ENCODE measurements at places on chromosomes 2 and 18.

GRCh38 chr2:122145856-122146255 is 390.4 kb downstream of the TSN start:
- DNase-seq = no peak

DNA sequence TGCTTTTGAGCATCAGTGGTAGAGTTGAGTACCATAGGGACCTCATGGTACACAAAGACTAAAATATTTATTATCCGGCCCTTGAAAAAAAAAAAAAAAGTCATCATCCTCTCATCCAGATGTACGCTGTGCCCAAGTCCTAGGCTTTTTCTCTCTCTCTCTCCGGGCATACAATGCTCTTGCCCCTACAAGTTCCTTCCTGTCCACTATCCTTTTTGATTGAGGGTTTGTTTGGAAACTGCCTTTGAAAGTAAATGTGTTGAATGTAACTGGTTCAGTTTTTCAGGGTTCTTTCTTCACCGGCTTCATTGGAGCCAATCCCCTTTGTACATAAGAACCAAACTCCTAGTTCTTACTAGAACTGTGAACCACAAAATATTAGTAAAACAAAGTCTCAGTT is 130.3 kb downstream of the MGAT5 start:
- DNase-seq = no peak

DNA sequence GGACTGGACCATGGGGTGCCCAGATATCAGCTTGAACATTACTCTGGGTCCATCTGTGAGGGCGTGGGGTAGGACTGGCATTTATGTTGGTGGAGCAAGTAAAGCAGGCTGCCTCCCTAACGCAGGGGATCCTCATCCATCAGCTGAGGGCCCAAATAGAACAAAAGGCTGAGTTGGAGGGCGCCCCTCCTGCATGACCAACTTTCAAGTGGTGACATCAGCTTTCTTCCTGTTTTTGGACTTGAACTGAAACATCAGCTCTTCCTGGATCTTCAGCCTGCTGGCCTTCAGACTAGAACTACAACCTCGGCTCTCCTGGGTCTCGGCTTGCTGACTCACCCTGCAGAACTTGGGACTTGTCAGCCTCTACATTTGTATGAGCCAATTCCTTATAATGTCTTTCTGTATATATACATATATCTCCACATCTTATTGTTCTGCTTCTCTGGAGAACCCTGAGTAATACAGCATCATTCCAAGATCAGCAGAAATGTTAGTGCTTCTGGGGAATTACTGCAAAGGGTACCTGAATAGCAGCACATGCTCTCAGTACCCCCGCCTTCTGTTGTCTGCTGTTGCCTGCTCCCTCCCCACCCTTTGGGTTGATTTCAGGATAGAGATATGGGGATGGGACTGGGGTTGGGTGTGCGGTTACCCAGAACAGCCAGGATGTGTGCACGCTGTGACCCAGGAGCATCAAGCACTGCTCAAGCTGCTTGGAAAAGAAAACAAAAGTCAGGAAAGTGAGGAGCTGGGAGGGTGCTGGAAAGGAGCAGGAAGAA is 20.0 kb downstream of the TMEM127 start:
- no peak for DNase-seq

DNA sequence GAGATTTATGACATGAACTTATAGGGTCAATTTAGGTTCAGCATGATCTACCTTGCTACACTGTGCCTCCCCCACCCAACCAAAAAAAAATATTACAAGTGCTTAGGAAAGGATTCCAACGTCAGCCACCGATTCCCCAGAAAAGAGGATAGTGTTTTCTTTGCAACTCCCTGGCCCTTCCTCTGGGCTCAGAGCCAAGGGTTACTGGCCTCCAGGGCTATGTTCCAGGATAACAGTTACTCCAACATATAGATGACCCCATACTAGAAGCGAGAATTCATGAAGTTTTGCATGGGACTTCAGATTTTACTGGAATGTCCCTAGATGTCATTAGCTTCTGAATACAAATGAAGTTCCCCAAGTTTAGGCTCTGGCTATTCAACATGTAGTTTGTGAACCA is 172.1 kb downstream of the UPP2 start:
- DNase-seq = no peak

- no peak for DNase-seq
Measured at GRCh38 chr2:194867328-194867727, 789.7 kb upstream of the SLC39A10 start.

DNA sequence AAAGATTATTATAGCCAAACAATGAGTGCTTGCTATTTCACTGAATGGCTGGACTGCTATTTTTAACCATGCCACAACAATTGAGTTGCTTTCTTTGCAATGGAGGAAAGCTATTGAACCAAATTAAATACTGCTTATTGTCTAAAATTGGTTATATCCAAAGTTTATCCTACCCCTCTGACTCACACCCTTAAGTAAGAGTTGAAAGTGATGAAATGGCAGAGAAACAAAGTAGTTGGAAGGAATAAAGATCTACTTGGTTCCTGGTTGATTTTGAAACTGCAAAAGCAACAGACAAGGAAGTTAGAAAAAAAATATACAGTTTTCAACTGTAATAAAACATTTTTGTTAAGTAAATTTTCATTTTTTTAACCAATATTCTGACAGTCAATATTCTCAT is 47.5 kb downstream of the EML4 start:
- DNase-seq = no peak

GRCh38 chr2:30373881-30374302 is 73.2 kb upstream of the LCLAT1 start:
- DNase-seq = no peak

GRCh38 chr2:69837533-69837932 is 8.1 kb downstream of the GMCL1 start:
- no peak for DNase-seq

DNA sequence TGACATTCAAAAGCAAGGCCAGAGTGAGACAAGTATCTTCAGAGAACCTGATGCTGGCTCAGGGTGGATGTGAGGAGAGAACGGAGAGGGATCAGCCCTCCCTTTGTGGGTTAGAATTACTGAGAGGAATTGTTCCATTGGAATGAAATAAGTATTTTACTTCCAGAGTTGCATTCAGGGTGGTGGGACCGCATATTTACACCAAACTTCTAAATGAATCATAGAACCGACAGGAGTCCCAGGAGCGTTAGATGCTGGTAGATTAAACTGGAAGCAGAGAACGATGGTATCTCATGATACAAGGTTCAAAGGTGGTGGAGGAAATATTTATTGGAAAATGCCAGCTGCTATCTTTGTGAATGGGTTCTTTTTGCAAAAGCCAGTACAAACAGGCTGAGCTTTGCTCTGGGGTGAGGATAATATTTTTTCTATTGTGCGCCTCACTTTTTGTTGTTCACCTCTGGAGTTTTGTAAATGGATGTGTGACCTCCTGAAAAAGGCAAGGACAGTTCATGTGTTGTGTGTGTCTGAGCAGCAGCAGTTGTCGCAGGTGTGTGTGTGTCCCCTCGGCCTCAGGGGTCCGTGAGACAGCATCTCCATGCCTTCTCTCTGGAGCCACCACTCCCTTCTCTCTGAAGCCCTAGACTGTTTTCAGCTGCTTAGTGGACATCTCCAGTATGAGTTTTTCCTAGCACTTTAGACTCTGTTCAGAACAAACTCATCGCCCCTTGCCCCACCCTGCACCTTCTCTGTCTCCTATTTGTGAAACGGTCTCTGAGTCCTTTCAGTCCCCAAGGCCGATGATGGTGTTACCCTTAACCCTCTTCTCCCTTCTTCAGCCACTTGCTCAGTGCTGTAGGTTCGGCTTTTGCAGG is 17.8 kb downstream of the MTCL1 start:
- DNase-seq = no peak

GRCh38 chr2:215022418-215022817 is 116.0 kb downstream of the ABCA12 start:
- no peak for DNase-seq

GRCh38 chr2:130341562-130342019 is 1.1 kb upstream of the IMP4 start:
- no peak for DNase-seq

- no peak for DNase-seq
Measured at GRCh38 chr2:236764716-236765115, 195.1 kb downstream of the ACKR3 start.

DNA sequence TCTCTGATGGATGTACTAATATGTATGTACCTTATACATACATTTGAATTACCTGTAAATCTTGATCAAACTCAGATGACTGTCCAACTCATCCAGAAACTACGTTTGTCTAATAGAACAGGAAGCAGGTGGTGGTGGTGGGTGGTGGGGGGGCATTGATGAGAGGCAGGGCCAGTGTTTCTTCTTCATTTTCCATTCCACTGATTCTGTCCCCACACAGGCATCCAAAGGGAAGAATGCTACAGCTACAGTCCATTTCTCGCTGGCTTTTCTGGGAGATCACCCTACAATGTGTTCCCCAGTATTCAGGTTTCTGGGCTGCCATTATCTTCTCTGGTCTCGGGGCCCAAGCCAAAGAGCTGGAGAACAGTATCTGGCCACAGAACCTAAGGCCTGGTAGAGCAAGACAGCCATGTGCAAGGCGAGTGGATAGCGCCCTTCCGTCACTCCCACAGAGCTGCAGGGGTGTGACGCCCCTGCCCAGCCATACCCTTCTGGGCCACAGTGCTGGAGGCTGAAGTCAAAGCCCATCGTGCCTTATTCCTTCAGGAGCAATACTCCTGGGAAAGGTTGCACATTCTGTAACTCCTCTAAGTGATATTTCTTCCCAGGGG is 54.5 kb downstream of the BCL11A start:
- no peak for DNase-seq

- DNase-seq = no peak
Measured at GRCh38 chr2:234840336-234840735, 111.5 kb upstream of the SH3BP4 start.

- DNase-seq = no peak
Measured at GRCh38 chr2:168210895-168211570, 36.4 kb downstream of the STK39 start.

- no peak for DNase-seq
Measured at GRCh38 chr2:61536180-61536571, 2.0 kb downstream of the XPO1 start.

GRCh38 chr18:59834267-59834666 is 65.5 kb upstream of the PMAIP1 start:
- DNase-seq = no peak

DNA sequence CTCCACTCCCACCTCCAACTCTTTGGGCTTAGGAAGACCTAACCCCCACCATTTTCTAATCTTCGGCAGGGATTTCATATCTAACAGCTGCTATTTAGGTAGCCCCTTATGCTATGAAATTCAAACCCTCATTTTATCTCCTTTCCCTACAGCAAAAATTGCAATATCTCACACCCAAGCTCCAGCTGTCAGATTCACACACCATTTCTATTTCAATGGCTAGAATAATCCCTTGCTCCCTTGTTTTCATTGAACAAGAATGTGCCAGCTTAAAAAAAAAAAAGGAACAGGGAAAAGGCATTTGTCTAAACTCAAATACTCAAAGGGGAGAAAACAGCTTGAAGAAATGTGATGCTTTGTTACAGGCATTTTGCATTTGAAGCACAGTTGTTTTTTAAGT is 850.6 kb upstream of the ACVR2A start:
- no peak for DNase-seq

DNA sequence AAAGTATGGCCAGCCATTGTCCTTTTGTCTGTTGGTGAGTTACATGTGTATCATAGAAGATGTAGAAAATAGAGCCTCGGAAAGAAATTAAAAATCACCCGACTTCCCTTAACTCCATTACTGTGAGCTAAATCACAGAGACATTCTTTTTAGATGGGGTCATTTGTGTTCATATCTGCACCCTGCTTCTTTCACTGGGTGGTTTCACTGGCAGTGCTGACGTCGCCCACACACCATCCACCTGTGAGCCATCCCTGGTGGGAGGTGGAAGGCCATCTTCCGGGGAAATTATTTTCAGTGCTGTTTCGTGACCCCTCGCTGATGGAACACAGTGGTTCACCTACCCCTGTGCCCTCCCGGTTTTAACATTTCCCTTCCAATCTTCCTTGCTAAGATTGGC is 21.2 kb downstream of the SH3BP4 start:
- DNase-seq = no peak

GRCh38 chr2:172339371-172340010 is 87.9 kb upstream of the ITGA6 start:
- DNase-seq = no peak

- DNase-seq = no peak
Measured at GRCh38 chr2:68091439-68092034, 28.7 kb upstream of the C1D start.

Measured in GM19239 (cell line).